ENCODE measurements at places on chromosomes 6 and 20.

DNA sequence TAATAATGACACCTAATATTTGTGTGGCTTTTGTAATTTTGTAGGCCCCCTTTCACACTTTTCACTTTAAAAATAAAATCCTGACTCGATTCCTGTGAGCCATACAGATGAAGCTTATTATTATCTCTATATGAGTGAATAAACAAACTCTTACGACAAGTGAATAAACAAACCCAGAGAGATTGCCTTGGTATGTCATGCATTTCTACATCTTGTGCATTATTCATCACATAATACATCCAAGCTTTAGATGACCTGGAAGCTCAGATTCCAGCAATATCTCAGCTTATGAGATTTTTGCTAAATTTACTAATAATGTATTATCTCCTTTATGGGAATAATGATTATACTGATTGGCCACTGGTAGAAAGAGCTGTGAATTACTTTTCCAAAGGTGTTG is 248.2 kb downstream of the TBX18 start:
- DNase-seq, result no peak

DNA sequence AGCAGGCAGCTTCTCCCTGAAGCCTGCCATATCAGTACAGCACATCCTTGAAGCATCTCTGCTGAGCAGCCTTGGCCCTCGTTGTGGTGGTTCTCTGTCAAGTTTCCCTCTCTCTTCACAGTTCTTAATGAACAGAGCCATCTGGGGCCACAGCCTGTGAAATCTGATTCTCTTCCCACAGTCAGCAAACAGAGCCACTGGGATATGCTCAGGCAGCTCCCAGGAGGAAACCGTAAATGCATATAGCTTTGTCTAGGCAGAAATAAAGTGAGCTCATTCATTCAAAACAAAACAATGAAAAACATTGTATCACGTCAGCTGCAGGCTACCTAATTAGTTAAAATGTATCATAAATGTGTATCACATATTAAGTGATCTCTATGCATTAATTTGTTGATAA is 80.3 kb downstream of the TBC1D7 start:
- peak; percentile 6 for DNase-seq

DNA sequence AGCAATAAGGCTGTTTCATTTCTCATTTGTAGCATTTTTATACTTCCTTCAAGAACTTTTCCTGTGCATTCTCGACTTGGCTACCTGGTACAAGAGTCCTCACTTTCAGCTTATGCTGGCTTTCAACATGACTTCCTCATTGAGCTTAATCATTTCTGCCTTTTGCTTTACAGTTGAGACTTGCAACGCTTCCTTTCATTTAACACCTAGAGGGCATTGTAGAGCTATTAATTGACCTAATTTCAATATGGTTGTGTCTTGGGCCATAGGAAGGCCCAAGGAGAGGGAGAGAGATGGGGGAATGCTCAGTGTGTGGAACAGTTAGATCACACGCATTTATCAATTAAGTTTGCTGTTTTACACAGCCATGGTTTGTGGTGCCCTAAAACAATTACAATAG is 37.2 kb downstream of the SLC22A2 start:
- no peak for DNase-seq

DNA sequence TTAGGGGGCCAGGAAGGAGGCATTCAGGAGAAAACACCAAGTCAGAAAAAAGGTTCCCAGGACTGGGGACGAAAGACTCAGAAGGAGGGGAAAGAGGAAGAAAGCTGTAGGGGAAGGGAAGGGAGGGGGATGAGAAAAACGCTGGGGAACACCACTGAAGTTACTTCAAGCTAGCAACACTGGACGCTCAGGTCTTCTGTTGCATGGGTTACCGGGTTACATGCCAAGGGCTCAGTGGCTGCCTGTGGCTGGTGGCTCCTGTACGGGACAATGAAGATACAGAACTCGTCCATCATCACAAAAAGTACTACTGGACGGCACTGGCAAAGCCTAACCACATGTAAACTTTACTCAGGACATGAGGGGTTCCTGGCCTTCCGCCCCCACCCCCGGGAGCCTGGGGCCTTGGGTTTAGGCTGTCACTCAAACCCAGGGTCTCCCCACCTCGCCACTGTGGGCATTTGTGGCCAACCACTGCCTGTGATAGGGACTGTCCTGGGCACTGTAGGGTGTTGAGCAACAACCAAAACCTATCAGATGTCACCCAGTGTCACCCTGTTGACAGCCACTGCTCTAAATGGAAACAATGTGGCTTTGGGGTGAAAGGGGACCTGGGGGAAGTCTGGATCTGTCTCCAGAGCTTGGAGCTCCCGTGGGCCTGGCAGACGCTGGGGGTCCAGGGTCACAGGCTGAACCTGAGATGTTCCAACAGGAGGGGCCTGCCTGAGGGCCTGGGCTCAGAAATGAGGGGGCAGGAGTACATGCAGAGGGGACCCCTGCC is 40.3 kb upstream of the CD93 start:
- no peak for DNase-seq

- no peak for DNase-seq
Observed at GRCh38 chr20:52992632-52993031, 20.5 kb downstream of the TSHZ2 start.

GRCh38 chr20:51759769-51760510 is 8.2 kb downstream of the ATP9A start:
- DNase-seq, result no peak

- no peak for DNase-seq
Observed at GRCh38 chr6:88611721-88612120, 351.7 kb downstream of the RNGTT start.

DNA sequence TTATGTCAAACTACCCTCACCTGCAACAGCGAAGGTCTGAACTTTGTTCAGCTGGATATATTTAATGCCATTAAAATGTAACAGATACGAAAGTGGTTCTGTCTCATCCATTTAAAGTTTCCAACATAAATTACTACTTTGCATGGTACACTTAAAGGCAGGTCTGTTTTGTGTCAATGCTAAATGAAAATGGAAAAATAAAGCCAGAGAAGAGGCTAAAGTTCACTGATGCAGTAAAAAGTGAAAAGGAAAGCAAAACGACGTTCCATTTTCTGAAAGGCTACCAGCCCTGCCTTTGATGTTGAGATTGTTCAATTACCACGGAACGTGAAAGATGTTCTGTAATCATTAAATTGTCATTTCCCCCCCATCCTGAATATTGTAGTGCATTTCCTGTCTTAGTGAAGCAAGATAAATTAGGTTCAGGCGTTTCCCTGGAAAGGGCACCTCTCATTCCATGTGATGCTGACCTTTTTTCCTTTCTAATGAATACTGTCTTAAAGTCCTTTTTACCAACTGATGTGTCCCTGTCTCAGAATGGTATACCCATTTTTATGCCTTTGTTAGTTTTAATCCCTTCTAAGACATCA is 334.7 kb upstream of the JAG1 start:
- no peak for DNase-seq

DNA sequence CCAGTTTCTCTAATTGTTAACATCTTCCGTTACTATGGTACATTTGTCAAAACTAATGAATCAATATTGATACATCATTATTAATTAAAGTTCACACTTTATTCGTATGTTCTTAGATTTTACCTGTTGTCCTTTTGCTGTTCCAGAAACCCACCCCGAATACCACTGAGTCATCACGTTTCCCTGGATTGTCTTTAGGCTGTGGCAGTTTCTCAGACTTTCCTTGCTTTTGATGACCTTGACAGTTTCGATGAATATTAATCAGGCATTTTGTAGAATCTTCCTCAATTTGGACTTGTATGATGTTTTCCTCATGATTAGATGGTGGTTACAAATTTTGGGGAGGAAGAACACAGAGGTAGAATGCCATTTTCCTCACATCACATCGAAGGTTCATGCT is 39.1 kb upstream of the AIG1 start:
- DNase-seq, result no peak

DNA sequence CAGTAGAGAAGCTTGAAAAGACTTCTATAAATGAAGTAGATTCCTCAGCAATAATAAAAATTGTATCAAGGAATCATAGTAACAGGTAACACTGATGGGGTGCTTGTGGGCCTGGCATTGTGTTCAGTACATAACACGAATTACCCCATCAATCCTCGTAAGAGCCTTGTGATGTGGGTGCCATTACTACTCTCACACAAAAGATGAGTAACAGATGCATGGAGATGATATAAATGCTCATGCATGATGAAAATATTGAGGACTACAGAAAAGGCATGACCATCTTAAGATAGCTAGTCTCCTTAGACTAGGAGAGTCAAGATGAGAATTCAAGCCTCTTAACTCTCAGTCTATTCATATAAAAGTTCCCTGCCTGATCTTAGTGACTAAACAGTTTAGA is 158.1 kb downstream of the KIF6 start:
- no peak for DNase-seq

- DNase-seq, result no peak
Observed at GRCh38 chr6:42154461-42155209, 12.2 kb upstream of the C6orf132 start.

DNA sequence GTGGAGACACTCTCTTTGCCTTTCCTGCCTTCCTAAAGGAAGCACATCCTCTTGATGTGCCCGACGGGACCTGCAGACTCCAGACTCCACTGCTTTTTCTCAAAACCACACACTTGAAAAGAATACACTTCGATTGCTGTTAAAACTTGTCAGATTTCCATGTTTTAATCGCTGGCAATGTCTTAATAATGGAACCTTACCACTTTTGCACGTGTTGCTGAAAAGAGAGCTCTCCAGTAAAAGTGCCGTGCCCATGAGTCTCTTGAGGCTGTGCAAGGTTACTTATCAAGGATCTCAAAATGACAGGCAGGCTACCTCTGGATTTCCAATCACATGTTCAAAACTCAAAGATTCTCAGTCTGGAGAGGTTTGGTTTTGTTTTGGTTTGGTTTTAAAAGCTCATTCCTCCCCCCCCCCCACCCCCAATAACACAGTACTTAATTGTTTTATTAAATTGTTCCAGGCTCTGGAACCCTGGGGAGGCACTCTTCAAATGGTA is 12.0 kb upstream of the TFAP2A start:
- no peak for DNase-seq

- DNase-seq, result no peak
Observed at GRCh38 chr6:90530882-90531281, 56.0 kb downstream of the MAP3K7 start.

GRCh38 chr6:62645274-62645673 is 359.2 kb upstream of the KHDRBS2 start:
- DNase-seq, result no peak
